ENCODE measurements at places on chromosomes 1 and 21.

- DNase-seq = no peak
These were observed 22.6 kb downstream of the FOXD2 start for GRCh38 chr1:47460456-47460855.

DNA sequence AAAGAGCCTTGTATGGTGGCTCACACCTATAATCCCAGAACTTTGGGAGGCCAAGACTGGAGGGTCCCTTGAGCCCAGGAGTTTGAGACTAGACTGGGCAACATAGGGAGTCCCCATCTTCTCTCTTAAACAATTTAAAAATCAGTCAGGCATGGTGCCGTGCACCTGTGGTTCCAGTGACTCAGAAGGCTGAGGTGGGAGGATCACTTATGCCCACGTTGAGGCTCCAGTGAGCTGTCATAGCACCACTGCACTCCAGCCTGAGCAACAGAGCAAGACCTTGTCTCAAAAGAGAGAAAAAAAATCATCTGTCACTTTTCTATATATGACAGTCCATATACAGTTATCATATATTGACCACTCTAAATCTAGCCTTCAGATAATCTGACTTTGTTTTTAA lies 658.3 kb downstream of the LTN1 start:
- no peak for DNase-seq

GRCh38 chr1:150022357-150022756 lies 11.8 kb upstream of the OTUD7B start:
- DNase-seq = no peak

DNA sequence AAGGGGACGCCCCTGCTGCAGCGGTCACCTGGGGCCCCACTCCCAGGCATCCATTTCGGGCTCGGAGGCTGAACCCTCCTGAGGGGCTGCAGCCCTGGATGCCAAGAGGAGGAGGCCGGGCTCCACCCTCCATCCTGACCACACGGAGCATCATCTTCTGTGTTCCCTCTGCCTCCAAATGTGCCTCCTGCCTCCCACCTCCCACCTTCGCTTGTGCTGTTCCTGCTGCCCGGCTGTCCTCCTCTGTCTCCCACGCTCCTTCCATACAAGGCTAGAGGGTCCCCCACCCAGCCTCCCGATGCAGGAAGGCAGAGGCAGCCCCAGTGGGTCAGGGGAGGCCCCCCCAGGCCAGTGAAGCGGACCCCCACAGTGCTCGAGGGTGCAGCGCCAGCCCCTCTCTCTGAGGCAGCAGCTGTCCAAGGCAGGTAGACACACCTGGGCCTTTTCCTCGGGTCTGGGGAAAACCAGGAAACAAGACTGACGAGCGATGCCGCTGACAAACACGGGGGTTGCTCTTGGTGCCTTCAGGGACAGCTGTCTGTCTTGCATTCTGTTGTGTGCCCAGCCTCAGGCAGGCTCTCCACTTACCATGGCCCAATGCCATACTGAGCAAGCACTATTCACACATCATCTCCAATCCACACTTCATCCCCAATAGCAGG lies 16.8 kb upstream of the PLEKHG5 start:
- DNase-seq = no peak

DNA sequence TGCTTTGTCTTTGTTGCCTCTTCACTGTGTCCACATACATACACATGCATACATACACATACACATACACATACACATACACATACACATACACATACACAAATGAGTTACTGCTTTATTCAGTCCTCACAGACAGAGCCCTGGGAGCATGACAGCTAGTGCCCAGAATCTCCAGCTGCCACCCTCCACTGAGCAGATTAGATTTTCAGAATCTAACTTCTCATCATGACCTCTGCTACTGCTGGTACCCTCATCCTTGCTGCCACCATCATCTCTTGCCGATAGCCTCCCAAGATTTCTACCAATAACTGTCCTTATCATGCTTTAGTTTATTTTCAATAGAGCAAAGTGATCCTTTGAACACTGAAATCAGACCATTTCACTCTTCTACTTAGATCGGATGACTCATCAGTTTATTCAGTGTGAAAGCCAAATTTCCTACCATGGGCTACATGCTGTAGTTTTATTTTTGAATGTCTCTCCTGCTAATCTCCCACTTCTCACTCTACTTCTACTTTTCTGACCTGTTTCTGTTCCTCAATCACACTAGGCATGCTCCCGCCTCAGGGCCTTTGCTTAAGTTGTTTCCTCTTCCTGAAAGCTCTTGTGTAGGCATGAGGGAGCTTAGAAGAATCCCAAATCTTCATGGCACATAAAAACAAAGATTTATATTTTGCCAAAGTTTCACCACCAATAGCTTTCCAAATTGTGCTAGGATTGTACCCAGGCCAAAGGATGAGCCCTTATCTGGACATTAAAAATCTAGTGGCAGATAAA lies 43.0 kb downstream of the ATP6V1G3 start:
- DNase-seq = no peak

- no peak for DNase-seq
These were observed 14.5 kb upstream of the MAP3K7CL start for GRCh38 chr21:29115899-29116298.

GRCh38 chr1:204025917-204026707 lies 46.8 kb upstream of the SOX13 start:
- no peak for DNase-seq

DNA sequence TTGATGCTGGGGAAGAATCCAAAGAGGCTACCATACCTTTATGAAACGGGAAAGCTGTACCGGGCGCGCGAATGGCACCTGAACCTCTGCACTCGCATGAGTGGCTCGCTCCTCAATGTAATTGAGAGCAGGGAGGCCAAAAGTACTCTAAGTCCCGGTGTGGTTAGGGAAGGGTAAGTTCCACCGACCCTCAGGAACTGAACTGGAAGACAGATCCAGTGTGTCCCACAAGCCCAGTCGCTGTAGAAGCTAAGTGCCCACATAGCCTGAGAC lies 1.0 kb downstream of the GATAD2B start:
- DNase-seq = no peak

DNA sequence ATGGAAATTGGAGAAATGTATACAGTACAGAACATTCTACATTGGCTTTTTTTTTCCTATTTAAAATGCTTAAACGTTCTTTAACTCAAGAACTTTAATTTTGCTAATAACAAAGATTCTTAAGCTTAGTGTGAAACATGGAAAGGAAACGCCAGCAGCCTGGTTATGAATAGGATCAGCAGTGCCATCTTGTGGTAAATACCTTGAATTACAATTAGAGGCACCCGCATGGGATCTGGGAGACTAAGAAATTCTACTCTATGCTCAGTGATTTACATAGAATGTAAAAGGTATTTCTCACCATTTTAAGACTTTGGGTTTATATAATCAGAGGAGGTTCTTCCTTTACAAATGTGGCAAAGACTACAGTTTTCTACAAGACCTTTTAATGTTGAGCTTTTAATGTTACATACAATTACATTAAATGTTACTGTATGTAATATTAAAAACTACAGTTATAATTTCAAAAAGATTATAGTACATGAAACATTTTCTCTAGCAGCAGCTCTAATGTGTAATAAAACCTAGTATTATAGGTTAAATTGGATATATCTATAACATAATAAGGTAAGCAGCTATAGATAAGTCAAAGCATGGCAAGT lies 32.1 kb upstream of the APOBEC4 start:
- DNase-seq = no peak

Data from stimulated activated CD4-positive, alpha-beta T cell treated with anti-CD3 and anti-CD28 coated beads, Interleukin-4, amount 100 ng/mL, for 1 hour (primary cell).